Large intestine (tissue), 12 donors: ENCODE measurements at places on chromosomes 11 and 22. TPM values are rescaled to one million over a fixed set of nuclear protein-coding genes. Genes with fewer than 3 reads are reported as not detected.

GRCh38 chr11:118059246-118059940, 17.5 kb upstream of the TMPRSS4 start:
- no peak for DNase-seq
- H3K36me3 ChIP-seq = no peaks in the 10 kb centered on the region
- peaks cover 11% of the 10 kb centered on the region for H3K4me1 ChIP-seq
- H3K27ac ChIP-seq = no peak overlapping the region
- H3K4me3 ChIP-seq = no peak overlapping the region

DNA sequence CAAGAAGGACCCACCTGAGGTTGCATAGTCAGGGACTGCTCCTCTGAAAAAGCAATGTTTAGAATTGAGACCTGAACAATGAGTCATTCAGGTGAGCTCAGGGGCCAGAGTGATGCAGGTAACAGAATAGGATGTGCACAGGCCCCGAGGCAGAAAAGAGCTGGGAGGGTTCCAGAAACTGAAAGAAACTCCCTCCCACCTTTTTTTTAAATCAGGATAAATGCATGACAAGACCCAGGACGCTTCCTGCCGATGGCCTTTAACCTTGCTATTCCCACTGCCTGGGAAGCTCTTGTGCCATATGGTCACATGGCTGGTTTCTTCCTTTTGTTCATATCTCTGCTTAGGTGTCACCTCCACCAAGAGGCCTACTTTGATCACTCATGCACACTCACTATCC, 214.2 kb upstream of the ZBED5 start:
- no peak for DNase-seq
- H3K36me3 ChIP-seq = no peaks in the 10 kb centered on the region
- H3K27ac ChIP-seq = no peak overlapping the region
- peaks cover 3% of the 10 kb centered on the region for H3K27me3 ChIP-seq
- H3K4me1 ChIP-seq = no peaks in the 10 kb centered on the region

GRCh38 chr11:122319085-122319484, 203.1 kb upstream of the BLID start:
- no peak overlapping the region for H3K27ac ChIP-seq
- no peaks in the 10 kb centered on the region for H3K27me3 ChIP-seq
- no peaks in the 10 kb centered on the region for H3K36me3 ChIP-seq
- H3K4me3 ChIP-seq = no peak overlapping the region

- DNase-seq = no peak
- no peak overlapping the region for H3K4me3 ChIP-seq
- peak overlapping the region; percentile 51 for H3K27ac ChIP-seq
Observed at GRCh38 chr11:121793916-121794315, 322.1 kb downstream of the BLID start.

The CCDC87 gene
- polyA plus RNA-seq = 0.09 TPM
